A549 (cell line): ENCODE measurements at places on chromosomes 3 and 15.

DNA sequence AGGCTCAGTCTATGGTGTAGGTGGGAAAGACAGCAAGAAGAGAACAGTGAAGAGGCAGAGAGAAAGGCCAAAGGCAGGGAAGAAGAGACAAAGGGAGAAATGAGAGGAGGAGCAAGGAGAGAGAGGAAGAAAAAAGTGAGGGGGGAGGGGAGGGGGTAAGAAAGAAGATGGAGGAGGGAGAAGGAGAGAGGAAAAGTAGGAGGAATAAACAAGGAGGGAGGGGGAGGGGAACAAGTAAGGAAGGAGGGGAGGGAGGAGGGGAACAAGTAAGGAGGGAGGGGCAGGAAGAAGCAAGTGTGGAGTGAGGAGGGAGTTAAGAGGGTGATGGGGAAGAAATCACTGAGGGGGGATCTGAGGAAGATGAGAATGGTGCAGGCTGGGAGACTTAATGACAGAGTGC, 45.5 kb upstream of the FGD5 start:
- DNase-seq, result no peak

DNA sequence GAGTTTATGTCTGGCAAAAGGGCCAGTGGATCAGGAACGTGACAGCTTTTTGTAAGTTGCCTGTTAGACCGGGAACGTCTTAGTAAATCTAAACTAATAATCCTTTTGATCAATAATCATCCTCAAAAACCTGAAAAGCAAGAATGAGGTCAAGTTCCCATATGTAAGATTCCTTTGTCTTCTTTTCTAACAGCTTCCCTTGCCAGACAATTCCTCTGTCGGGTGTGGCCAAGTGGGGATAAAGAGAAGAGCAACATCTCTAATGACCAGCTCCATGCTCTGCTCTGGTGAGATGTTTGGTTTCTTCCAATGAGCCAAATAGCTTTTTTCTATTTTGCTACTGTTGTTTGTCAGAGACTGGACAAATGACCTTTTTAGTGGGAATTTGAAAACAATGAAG, 19.8 kb downstream of the FANCD2OS start:
- no peak for DNase-seq

DNA sequence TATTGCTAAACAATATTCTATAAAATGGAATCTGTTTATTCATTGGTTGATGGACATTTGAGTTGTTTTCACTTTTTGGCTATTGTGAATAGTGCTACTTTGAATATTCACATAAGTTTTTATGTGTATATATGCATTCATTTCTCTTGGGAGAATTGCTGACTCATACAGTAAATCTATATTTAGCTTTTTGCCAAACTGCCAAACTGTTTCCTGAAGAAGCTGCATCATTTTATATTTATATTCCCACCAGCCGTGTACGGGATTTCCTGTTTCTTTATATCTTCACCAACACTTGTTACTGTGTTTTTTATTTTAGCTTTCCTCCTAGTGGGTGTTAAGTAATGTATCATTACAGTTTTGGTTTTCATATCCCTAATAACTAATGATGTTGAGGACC, 12.5 kb upstream of the TCAIM start:
- no peak for DNase-seq

DNA sequence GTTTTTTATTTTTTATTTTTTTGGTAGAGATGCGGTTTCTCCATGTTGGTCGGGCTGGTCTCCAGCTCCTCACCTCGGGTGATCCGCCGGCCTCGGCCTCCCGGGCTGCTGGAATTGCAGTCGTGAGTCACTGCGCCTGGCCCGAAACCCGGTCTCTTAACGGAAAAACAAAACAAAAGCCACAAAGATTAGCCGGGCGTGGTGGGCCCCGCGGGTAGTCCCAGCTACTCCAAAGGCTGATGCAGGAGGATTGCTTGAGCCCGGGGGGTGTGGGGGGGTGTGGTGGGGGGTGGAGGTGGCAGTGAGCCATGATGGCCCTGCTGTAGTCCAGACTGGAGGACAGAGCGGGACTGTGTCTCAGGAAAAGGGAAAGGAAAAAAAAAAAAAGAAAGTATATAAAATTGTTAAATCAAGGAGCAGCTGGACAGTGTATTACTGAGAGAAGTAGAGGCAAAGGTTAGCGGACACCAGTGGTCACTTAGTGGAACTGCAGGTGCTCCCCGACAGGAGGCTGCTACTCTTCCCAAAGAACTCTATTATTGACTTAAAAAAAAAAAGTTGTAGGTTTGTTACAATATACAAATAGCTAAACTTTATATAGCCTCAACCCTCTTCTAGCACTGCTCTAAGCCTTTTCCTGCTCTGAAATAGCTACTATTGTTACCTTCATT, 30.3 kb upstream of the TUBGCP5 start:
- DNase-seq, result peak; percentile 48

GRCh38 chr15:29736744-29737020, 85.6 kb downstream of the TJP1 start:
- peak; percentile 94 for DNase-seq

DNA sequence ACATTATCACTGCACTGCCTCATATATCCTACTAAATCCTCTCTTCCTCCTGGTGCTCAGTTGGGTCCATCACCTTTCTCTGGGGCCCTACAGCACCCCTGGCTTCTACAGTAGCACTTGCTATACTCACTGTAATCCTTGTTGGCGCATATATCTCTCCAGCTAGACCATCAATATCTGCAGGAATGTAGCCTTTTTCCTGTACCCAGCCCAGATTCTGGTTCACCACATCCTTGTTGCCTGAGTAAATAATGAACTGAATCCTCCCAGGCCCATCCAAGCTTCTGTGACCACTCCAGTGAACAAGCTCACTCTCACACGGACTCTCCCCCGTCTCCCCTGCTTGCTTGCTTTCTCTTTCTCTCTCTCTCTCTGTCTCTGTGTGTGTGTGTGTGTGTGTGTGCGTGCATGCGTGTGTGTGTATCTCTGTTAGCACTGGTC, 62.5 kb upstream of the LIPC start:
- no peak for DNase-seq

- DNase-seq, result no peak
Observed at GRCh38 chr3:85297291-85297690, 338.5 kb downstream of the CADM2 start.

DNA sequence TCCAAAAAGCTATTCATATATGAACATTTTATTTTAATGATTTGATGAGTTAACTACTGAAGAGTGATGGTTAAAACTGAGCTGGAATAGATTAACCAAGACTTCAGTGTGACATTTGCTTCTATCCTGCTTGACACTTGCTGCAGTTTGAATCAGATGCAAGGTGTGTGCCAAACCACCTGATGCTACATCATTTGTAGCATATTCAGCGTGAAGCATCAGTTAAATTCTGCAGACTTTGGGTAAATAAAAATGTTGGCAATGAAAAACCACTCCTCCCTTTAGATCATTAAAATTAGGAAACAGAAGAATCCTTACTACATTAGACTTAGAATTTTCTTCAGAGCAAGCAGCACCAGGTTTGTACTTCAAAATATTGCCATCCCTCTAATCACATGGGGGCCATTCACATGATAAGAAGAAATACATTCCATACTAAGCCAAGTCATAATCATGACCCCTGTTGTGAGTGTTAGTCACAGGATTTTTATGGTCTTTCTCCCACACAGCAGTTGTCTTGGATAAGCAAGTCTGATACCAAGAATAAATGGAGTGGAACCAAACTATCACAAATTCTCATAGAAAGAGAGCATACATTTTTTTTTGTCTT, 160.7 kb upstream of the TNIK start:
- no peak for DNase-seq

GRCh38 chr15:70672081-70672480, 91.3 kb downstream of the UACA start:
- DNase-seq, result no peak

DNA sequence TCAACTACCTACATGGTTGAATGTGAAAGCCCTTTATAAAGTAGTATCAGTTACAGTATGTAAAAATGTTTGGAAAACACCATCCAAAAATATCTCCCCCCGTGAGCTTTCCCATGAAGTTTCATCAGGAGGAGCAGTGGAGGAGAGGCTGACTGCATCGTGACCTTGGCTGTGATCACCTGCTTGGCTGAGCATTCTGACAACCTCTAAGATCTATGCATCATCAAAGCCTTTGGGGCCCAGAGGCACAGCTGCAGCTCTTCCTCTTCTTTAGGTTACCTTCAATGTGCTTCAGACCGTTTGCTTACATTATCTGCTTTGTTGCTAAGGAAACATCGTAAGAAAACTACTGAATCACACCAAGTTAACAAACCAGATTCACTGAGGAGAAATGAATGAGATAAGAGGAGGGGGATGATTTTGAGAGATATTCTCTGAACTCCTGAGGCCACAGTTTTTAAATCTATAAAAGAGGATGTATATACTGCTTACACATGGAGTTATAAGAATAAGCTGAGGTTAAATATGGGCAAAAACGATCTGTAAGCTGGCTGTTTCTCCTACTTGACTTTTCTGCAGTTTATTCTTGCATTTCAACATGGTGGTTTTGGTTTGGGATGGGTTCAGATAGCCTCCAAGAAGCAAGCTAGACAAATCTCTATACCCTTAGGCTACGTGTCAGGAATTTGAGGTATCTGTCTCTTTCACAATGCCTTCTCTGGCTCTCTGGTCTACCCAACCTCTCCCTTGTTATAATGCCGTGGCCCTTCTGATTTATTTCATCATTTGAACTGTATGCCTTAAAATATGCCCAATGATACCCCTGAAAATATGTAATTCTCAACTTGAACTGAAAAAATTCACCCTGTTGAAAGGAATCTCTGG, 4.0 kb downstream of the GCSAM start:
- DNase-seq, result no peak

DNA sequence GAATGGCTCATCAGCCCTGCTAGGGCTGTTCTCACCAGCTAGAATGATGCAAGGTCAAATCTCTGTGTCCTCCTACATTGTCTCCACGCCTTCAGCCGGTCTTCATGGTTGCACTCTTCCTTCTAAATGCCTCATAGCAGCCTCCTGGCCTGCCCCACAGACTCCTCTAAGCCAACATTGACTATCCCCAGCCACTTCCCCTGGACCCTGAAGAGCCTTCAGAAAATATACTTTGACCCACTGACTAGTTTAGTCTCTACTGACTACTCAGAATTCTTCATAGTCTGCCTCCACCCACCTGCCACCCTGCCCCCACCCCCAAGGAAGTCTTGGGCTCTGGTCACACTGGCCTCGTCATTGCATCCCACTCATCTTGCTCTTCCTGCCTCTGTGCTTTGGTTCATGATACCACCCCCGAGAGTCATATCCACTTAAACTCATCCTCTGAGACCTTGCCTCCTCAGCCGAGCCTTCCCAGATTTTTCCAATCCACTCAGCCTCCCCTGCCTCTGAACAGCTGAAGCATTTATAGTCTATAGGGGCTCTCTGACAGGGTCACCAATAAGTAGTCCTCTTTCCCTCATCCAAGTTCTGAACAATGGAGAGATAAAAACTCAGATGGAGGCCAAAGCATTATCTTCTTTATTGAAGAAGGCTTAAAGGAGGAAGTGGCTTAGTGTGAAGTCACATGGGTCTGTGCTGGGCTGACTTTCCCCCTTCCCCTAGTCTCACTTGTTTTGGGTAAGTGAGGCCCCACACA, 9.5 kb upstream of the DOCK3 start:
- DNase-seq, result no peak

DNA sequence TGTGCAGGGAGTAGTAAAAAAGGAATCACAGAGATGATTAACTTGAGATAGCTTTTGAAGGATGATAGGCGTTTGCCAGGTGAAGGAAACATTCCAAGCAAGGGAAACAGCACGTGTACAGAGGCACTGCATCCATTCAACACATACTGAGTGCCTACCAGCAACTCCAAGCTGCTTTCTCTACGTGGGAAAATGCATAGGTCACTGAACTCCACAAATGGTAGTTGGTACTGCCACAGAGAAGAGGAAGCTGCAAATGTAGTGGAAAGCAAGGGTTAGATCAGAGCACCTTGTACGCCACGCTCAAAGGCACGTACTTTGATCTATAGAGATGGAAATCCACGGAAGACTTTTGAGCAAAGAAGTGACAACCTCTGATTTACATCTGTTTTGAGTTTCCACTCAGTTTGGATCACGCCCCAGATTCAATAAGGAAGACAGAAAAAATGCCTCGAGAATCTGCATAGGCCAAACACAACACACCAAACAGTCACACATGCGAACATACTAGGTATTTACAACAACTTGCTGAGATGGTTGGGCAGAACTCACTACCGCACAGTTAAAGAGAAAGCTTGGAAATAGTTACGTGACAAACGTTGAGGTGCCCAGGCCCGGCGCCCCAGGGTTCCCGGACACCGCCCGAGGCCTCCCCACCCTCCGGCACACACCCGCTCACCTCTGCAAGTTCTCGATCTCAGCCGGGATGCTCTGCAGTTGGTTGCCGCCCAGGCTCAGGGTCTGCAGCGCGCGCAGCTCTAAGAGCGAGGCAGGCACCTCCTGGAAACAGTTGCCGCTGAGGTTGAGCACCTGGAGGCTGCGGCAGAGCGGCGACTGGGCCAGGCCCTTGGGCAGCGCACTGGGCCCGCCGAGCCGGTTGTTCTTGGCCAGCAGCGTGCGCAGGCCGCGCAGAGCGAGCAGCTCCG, 826 bp downstream of the LRRC58 start:
- no peak for DNase-seq

DNA sequence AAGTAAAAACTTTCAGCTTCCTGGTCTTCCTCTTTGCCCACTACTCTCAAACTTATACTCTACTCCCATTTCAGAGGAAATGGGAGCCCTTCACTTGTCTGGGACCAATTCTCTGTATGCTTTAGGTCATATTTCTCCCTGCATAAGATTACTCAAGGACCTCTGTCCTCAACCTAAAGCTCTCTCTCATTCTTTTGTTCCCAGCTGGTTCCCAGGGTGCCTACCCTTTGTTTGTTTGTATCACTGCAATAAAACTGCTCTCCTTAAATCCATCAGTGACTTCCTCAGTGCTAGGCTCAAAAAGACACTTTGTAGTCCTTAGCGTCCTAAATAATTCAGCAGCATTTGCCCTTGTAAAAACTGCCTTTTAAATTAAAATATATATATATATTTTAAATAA, 2.9 kb downstream of the NGRN start:
- no peak for DNase-seq

DNA sequence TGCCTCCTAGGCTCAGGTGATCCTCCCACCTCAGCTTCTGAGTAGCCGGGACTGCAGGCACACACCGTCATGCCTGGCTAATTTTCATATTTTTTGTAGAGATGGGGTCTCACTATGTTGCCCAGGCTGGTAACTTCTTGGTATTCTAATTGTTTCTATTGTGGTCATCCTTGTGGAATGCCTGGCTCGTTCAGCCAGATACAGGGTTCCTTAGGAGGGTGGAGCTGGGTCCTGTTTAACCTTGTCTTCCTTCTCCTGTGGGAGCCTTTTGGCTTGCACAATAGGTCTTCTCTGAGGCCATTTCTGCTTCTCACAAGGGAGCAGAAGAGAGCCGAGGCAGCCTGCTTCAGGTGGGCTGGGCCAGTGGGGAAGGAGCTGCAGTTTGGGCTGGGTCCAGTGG, 15.7 kb downstream of the PLEKHO2 start:
- DNase-seq, result no peak

DNA sequence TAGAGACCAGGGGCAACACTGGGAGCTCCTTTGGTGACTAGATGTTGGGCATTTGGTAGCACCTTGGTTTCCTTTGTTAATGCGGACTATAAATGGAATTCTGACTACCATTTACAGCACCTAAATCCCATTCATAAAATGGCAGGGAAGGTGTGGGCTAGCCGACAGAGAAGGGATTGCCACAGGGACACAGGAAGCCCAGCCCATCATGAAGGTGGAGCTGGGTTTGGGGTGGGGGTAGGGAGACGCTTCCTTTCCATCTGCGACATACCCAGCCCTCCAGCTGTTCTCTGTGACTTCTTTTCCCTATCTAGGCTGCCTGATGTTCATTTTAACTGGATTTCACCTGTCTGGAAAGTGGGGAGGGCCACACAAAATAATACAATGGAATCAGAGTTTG, 21.0 kb downstream of the ABHD2 start:
- no peak for DNase-seq
